ENCODE measurements at places on chromosomes 5 and 9. TPM values are rescaled to one million over a fixed set of nuclear protein-coding genes. Genes with fewer than 3 reads are reported as not detected.

The FBP2 gene
- not detected for total RNA-seq

The MUSK gene
- total RNA-seq = 0.05 TPM

The AK6 gene
- total RNA-seq = 13.0 TPM

The TXNDC15 gene
- 64.7 TPM for total RNA-seq

The MLANA gene
- total RNA-seq = not detected

The DBN1 gene
- total RNA-seq = 86.3 TPM

The ANXA6 gene
- 254 TPM for total RNA-seq

The SLC36A3 gene
- not detected for total RNA-seq

The CNTNAP3 gene
- total RNA-seq = 0.05 TPM

The C5orf63 gene
- total RNA-seq = 2.6 TPM

The POLK gene
- total RNA-seq = 17.2 TPM

The NFX1 gene
- total RNA-seq = 20.3 TPM

The NUTM2G gene
- total RNA-seq = not detected

The IER5L gene
- 71.9 TPM for total RNA-seq

The EMB gene
- total RNA-seq = 1.0 TPM

The PIP5KL1 gene
- total RNA-seq = 4.5 TPM

Data from cardiac ventricle fibroblast (primary cell).